ENCODE measurements at places on chromosomes 1 and 21. TPM values are rescaled to one million over a fixed set of nuclear protein-coding genes. Genes with fewer than 3 reads are reported as not detected.

DNA sequence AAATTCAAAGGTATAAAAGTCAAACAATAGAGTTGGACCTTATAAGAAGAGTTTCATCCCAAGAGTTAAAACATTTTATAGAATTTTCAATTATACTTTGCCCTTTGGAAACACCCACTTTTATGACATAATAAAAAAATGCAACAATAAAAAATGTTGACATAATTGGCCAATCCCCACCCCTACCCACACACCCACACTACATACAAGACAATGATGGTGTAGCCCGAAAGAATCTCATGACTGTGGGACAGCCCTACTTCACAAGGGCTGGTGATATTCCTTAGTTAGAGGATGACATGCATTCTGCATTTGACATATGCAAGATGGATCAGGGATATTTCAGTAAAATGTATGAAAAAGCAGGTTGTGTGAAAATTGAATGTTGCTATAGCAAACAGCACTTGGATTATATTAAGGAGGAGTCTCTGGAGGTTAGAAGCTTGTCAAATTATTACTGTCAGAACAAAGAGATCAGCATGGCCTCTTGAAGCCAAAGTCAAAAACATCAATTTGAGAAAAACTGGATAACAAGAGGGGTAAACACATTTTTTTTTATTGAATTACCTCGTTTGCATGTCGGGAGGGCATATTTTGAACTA, 133.0 kb upstream of the SAMSN1 start:
- DNase-seq = no peak
- no peaks in the 10 kb centered on the region for H3K27me3 ChIP-seq
- no peak overlapping the region for H3K27ac ChIP-seq
- no peaks in the 10 kb centered on the region for H3K36me3 ChIP-seq

DNA sequence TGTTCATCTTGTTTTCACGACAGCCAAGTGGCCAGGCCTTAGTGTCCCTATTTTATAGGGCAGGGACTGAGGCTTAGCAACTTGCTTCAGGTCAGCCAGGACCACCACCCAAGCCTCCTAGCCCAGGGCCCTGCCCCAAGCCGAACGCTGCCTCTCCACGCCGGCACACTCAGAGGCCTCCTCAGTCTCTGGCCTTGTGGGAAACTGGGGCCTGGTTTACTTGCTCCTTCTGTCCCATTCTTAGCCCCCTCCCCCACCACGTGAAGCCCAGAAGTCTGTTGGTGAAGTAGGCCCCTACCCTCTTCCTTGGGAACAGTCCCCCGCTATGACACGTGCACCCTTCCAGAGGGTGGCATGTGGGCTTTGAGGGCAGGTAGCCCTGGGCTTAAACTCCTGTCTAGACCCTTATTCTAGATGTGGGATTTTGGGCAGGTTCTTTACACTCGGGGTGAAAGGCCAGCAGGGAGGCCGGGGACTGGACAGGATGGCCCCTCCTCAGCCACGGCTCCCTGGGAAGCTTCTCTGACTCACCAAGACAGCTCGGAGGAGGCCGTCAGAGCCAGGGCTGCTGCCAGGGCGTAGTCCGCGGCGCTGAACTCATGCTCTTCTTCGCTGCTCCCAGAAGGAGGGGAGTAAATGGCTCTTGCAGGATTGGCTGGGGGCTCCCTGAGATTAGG, 4.3 kb downstream of the MYOM3 start:
- H3K27ac ChIP-seq = no peak overlapping the region
- H3K4me1 ChIP-seq = peaks cover 4% of the 10 kb centered on the region
- no peaks in the 10 kb centered on the region for H3K27me3 ChIP-seq
- H3K4me3 ChIP-seq = no peak overlapping the region
- no peak for DNase-seq

- H3K36me3 ChIP-seq = no peaks in the 10 kb centered on the region
- no peak for DNase-seq
- no peak overlapping the region for H3K4me3 ChIP-seq
- no peak overlapping the region for H3K27ac ChIP-seq
Observed at GRCh38 chr1:29977550-29977949, 741.2 kb downstream of the PTPRU start.

DNA sequence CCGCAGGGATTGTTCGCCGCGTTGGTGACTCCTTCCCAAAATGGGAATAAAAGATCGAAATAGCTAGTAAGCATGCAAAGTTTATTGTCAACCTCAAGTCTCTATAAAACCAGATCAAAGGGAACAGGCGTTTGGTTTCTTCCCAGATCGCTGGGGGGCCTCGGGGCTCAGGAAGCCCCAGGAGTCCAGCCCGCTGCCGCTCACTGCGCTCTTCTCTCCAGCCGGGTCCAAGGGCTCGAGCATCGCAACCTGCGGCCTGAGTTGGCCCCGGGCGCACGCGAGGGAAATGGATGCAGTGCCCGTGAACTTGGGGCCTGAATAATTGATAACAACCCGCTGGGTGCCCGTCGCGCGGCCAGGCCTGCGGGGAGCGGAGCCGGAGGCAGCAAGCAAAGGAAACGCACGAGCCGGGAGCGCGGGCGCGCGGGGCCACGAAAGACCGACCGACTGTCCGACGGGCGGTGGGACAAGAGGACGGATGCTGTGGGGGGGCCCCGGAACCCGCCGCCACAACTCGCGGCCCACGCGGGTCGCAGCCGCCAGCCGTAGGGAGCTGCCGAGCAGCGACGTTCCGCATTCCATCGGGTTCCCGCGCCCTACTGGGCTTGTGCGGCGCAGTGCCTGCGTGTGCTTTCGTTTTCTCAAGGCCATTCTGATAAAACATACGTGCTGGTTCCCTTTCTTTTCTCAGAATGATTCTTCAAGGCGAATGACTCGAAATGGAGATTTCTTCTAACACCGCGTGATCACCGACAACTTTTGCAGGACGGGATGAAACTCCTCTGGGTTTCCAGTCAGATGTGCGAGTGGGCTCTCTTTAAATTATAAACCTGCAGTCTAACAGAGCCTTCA, 14.0 kb upstream of the ALX3 start:
- peaks cover 4% of the 10 kb centered on the region for H3K4me1 ChIP-seq
- peaks cover 17% of the 10 kb centered on the region for H3K27me3 ChIP-seq
- no peak for DNase-seq
- H3K4me3 ChIP-seq = peak overlapping the region; percentile 83
- H3K27ac ChIP-seq = peak overlapping the region; percentile 70

FOXD3 gene
- not detected for total RNA-seq

DNA sequence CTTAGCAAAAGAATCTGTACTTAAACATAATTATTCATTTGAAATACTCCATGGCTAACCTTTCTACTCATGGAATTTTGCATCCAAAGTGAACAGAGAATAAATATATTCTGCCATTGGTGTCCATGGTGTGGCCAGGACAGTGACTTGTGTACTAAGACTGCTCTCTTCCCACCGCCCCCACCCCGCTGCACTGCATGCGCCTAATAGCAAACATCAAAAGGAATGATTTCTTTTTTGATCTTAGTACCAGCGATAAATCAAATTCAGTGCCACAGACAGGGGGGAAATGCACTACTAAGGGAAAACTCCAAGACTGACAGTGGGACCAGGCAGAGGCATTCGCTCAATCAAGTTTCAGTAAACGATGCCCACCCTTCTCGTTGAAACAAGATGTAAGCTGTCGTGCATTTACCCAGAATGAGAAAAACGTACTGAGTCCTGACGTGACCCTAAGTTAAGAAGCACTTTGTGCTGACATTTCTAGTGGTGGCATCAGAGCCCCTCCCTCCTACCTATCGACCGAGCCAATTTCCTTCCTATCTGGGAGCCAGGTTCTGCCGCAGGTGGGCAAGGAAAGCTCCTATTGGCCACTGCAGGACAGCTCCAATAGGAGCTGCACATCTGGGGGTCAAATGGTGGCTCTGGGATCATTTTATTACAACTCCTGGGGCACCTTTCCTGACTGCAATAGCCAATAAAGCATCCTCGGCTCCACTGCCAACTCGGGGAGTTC, 12.5 kb downstream of the ESRRG start:
- no peak overlapping the region for H3K27ac ChIP-seq
- H3K4me1 ChIP-seq = no peaks in the 10 kb centered on the region
- no peaks in the 10 kb centered on the region for H3K27me3 ChIP-seq
- no peak overlapping the region for H3K4me3 ChIP-seq
- no peak for DNase-seq
- no peaks in the 10 kb centered on the region for H3K36me3 ChIP-seq

KLF18 gene
- total RNA-seq = not detected

DNA sequence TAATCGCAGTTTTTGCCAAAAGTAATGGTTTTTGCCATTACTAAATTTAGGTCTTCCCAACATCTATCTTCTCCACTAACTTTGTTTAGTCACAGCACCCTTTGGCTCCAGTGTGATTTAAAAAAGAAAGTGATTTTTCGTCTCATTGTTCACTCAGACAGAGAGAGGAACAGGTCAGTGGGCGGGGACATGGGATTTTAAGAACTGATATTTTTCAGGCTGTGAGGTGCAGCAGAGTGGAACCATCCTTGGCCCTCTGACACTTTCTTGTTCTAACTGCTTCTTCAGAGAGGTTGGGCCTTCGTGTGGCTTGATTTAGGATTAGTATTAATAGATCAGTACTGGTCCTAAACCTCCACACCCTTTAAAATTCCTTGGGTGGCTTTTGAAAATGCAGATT, 38.8 kb downstream of the CASQ2 start:
- no peak for DNase-seq
- H3K27me3 ChIP-seq = no peaks in the 10 kb centered on the region
- H3K27ac ChIP-seq = no peak overlapping the region
- no peaks in the 10 kb centered on the region for H3K4me1 ChIP-seq
- no peaks in the 10 kb centered on the region for H3K36me3 ChIP-seq

- H3K27me3 ChIP-seq = no peaks in the 10 kb centered on the region
- no peak overlapping the region for H3K4me3 ChIP-seq
- no peak for DNase-seq
- H3K4me1 ChIP-seq = no peaks in the 10 kb centered on the region
Observed at GRCh38 chr1:14392161-14392858, 206.2 kb upstream of the KAZN start.

DNA sequence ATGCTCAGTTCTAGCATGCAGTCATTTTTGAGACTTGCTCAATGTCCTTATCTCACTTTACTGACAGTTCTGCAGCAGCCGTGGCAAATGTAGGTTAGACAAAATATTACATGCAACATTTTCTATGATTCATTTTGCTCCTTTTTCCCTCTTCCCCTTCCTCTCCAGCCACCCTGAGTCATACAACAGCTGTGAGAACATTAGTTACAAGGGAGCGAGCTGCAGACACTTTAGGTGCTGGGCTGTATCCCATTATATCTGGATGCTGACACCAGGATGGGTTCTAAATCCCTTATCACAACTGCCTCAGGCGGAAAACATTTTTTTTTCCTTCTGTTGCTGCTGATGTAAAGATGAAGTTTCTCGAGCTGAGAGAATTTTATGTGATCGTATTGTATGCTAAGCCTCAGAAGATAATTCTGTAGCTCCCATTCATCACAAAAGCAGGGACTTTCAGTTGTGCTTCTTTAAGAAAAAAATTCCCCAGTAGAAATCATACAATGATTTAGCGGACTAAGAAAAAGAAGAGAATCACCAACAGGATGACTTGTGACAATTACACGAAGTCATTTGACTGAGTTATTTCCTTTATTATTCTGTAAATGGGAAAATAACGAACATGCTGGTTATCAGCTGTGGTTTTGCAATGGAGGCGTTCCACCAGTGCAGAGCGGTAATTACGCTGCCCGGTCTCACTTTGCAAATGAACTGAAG, 345.0 kb downstream of the DISC1 start:
- no peaks in the 10 kb centered on the region for H3K27me3 ChIP-seq
- DNase-seq = no peak

GRCh38 chr1:4605158-4605557, 49.3 kb upstream of the AJAP1 start:
- no peak overlapping the region for H3K27ac ChIP-seq
- no peak overlapping the region for H3K4me3 ChIP-seq
- no peaks in the 10 kb centered on the region for H3K27me3 ChIP-seq
- H3K36me3 ChIP-seq = no peaks in the 10 kb centered on the region

RHEX gene
- total RNA-seq = 4.4 TPM

KCNA2 gene
- 13.8 TPM for total RNA-seq

DNA sequence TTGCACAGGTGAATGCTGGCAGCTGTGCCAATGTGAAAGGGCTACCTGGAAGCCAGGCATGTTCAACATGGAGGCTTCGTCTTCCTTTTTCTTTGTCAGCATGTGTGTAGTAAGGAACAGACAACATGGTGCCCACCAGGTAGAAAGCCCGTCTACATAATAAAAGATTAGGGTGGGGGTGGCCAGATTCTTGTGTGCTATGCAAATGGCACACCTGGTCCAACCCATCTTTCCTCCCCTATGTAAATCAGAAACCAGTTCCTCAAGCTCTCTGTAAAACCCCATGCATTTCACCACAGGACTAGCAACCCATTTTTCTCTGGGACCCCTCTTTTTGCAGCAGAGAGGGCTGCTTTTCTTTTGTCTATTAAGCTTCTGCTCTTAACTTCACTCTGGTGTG, 72.3 kb upstream of the ZP4 start:
- no peak for DNase-seq
- H3K27ac ChIP-seq = no peak overlapping the region
- H3K36me3 ChIP-seq = no peaks in the 10 kb centered on the region

DNA sequence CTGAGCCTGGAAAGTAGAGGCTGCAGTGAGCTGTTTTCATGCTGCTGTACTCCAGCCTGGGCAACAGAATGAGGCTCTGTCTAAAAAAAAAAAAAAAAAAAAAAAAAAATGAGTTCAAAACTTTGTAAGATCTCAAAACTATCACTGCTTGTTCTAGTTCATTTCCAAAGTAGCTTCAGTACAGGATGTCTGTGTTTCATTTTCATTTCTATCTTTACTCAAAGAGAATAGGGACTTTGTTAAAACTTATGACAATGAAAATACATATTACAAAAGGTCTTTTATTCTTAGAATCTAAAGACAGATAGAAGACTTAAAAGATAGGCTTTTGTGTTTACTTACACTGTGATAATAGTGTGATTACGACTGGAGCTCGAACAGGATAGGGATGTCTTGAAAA, 709.7 kb downstream of the ADGRL2 start:
- H3K36me3 ChIP-seq = no peaks in the 10 kb centered on the region
- DNase-seq = no peak
- no peaks in the 10 kb centered on the region for H3K4me1 ChIP-seq
- H3K4me3 ChIP-seq = no peak overlapping the region
- no peaks in the 10 kb centered on the region for H3K27me3 ChIP-seq
- H3K27ac ChIP-seq = no peak overlapping the region

GRCh38 chr1:81238129-81238528, 562.6 kb upstream of the ADGRL2 start:
- no peaks in the 10 kb centered on the region for H3K27me3 ChIP-seq
- DNase-seq = no peak
- no peak overlapping the region for H3K27ac ChIP-seq
- H3K4me3 ChIP-seq = peak overlapping the region; percentile 29
- H3K4me1 ChIP-seq = no peaks in the 10 kb centered on the region

All from breast epithelium (tissue), 4 donors.